Large intestine (tissue), 12 donors: ENCODE measurements at places on chromosomes 1 and 21.
A peak's percentile ranks its signal among the peaks of the same experiment; 100 is the strongest.

DNA sequence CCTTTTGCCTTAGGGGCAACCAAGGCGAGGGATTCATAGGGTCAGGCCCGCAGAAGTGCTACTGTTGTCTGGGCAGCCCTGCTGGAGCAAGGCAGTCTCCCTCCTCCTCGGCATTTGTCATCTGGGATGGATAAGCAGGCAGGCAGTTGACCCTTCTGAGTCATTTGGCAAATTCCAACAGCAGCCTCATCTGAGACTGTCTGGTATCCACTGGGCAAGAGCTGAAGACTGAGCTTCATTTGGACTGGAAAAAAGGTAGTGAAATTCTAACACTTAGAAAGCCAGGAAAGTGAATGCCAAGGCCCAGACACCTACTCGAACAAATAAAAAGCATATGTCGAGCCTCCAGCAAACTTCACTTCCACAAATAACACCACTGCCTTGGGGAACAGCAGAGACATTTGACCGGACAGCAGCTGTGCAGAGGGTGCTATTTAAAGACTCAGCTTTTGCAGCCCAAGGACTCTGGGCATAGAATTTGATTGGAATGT, 4.0 kb upstream of the ZBTB40 start:
- no peak for DNase-seq

- peak; percentile 55 for DNase-seq
These were observed 55.0 kb upstream of the SPATA6 start for GRCh38 chr1:48527051-48527450.

GRCh38 chr1:65994223-65994622, 201.5 kb downstream of the PDE4B start:
- DNase-seq: no peak

- DNase-seq: peak; percentile 86
These were observed 57.4 kb upstream of the ACOT11 start for GRCh38 chr1:54490361-54491248.

GRCh38 chr1:230392536-230392909, 33.6 kb downstream of the PGBD5 start:
- no peak for DNase-seq

DNA sequence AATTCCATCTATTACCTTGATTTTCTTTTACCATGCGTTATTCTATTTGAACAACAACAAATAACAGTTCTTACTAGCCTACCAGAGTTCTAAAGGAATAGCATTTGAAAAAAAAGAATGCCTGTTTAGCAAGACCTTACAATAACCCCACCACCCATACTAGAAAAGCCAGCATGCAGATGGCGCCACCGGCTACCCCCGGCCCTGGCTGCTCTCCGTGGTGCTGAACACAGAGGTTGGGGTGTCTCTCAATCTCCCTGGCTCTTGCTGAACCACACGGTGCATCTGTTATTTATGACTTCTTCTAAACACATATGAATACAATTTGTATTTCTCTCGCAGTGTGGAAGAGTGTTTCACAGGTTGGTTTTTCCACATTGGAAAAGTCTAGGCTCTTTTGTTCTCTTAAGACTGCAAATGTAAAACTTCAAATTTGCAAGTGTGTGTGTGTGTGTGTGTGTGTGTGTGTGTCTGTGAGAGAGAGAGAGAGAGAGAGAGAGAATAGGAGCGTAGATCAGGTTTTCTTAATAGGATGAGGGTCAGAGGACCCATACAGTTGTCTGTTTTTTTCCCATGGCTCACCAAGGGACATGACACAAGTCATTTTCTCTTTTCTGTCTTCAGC, 13.6 kb downstream of the GRIK3 start:
- DNase-seq: no peak

DNA sequence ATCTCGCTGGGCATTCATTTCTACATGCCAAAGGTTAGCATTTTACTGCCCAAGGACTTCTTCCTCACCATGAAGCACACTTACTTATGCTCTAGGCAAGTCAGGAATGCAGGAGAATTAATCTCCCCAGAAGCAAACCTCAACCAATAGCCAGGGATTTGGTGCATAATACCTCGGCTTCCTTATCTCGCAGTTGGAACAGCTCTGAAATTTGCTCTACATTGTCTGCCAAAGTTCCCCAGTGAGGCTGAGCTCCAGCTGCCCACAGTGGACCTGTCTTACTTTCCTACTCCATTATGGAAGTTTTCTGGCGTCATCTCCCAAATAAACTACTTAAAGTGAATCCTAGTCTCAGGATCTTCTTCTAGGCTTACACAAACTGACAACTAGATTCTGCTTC, 57.6 kb upstream of the PPM1J start:
- no peak for DNase-seq

DNA sequence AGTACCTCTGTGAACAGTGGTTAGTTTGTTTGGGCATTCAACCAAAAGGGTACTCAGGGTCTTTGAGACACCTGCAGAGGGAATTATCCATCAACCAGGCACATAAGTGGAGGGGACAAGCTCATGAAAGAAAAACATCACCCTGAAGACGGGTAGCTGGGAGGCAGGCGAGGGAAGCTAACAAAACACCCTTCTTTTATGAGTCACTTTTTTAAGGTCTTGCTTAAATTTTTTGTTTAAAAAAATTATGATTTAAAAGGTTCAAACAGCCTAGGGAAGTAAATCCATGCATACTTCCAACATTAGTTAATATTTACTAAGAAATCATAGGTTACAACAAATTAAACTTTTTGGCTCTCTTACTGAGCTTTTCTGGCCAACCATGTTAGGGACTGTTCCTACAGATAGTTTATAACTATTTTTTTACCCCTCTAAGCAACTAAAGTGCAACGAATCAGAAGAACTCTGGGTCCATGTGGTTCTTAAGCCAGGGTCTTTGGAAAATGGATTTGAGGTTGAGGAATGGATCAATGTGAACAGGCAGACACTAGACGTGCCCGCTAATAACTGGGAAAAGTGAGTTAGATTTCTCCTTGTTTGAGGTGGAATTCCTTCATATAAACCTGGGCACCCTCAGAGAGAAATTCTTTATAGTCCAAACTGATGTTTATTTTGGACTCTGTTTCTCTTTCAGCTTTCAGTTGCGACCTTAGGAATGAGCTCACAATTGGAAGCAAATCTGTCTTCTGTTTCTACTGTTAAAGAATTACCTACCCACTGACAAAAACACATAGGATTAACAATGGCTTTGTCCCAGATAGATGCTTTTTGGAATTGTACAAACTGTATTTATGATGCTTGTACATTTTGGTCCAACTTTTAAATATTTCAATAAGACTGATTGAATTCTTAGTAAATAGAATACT, 123.0 kb downstream of the LYPLAL1 start:
- DNase-seq: no peak

DNA sequence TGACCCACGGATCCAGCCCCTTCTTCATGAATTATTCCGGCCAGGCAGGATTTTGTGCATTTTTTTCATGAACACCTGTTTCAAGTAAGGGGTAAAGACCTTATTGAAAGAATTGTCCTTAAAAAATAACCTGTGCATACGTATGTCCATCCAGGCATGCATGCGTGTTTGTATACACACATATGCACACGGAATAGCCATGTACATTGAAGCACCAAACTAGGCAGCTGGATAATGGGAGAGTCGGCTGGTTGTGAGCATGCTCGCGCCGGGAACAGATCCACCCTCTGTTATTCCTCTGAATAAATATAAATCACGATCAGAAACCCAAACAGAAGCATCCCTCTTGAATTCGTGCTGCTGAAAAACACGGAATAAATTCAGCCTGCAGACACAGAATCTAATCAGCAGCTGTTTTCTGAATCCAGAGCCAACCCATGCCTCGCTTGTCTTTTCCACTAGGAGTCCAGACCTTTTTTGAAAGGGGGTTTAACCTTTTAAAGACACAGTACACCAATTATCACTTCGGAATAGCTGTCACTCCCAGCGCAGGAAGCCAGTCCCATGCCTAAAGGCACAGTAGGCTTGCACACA, at the start of gene HIVEP3:
Gene HIVEP3 (minus strand): TSS at position 473 of the 594 bp plus-strand sequence.
- no peak for DNase-seq

- no peak for DNase-seq
These were observed 13.1 kb upstream of the BCL9 start for GRCh38 chr1:147527941-147528936.

GRCh38 chr1:218741852-218742251, 396.7 kb downstream of the TGFB2 start:
- DNase-seq: no peak

GRCh38 chr1:95005584-95005983, 67.2 kb downstream of the ALG14 start:
- DNase-seq: no peak

- DNase-seq: no peak
These were observed 33.7 kb downstream of the TBX15 start for GRCh38 chr1:118954301-118954905.

GRCh38 chr1:168091720-168092550, 44.8 kb downstream of the GPR161 start:
- no peak for DNase-seq

DNA sequence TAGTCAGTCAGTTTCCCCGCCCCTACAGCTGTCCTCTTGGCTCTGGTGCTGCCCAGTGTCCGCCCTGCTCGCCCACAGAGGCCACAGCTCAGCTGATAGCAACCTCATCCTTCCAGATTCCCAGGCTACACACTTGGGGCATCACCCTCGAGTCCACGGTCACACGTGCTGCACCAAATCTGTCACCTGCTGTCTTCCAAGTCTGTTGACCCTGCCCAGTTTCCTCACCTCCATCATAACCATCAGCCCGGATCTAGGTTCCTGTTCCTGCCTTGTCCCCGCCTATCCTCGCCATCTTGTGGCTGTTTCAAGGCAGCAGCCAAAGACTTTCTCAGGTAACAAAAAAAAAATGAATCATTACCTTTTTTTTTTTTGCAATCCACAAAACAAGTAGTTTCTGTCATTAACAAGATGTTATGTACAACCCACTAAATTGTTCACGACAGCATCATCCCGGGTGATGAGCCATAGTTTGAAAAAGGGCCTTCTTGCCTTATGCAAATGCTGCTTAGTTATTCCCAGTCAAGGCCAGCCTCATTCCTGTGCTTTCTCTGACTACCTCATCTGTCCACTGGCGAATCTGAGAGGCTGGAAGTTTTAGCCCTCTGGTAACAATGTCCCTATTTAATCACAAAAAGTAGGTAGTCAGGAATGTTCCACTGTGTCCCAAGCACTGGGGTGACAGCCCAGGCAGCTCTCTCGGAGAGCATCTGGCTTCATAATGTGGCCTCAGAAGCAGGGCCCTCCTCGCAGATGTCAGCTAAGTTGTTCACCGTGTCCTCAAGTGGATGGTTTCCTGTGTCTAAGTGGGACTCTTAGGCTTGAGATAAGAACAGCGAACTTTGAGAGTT, 4.9 kb upstream of the MIIP start:
- no peak for DNase-seq

DNA sequence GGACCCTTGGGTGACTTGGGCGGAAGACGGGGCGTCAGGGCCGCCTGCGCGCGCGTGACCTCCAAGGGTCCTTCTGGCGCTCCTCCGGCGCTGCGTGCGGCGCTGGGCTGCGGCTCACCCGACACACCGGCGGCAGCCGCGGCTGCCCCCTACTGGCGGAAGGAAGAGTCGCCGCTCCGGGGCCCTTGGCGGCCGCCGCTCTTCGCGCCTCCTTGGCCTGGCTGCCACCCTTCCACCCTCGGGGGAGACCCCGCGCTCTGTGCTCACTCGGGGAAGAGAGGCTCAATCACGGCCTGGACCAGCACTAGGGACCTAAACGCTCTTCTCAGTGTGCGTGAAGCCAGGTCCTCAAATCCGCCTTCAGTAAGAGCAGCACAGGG, 89.7 kb downstream of the DMRTA2 start:
- peak; percentile 39 for DNase-seq

DNA sequence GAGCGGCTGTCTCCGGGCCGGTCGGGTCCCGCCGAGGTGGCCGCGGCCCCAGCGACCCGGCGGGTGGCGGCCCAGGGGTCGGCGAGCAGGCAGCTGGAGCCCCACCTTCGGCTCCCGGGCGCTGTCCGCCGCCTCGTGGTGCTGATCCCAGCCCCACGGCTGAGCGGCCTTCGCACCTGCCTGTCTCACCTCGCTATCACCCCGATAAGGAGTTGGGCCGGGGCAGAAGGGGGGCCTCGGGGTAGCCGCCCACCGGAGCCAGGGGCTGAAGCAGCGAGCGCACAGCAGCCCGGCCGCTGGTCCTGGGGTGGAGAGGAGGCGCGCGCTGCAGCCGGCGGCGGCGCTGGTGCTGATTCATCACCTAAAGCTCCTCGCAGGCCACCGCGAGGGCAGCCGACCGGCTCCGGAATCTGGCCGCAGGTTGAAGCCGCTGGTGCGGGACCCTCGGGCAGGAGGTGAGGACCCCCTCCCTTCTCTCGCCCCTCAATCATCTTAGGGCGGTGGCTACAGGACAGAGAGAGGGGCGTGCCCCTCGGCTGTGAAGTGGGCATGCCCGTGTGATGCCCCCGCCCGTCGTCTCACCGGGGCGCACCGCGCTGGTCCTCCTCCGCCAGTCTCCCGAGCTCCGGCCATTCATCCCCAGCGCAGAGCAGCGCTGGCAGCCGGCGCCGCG, 575 bp downstream of the TRIM67 start:
- DNase-seq: peak; percentile 67

- DNase-seq: no peak
These were observed 54.6 kb upstream of the SYT14 start for GRCh38 chr1:209883341-209883971.

- DNase-seq: no peak
These were observed 17.8 kb upstream of the FAM131C start for GRCh38 chr1:16091296-16091695.

GRCh38 chr1:31828926-31829690, 13.3 kb upstream of the SPOCD1 start:
- DNase-seq: no peak

- peak; percentile 16 for DNase-seq
These were observed 110.6 kb downstream of the HS2ST1 start for GRCh38 chr1:87024936-87025540.

DNA sequence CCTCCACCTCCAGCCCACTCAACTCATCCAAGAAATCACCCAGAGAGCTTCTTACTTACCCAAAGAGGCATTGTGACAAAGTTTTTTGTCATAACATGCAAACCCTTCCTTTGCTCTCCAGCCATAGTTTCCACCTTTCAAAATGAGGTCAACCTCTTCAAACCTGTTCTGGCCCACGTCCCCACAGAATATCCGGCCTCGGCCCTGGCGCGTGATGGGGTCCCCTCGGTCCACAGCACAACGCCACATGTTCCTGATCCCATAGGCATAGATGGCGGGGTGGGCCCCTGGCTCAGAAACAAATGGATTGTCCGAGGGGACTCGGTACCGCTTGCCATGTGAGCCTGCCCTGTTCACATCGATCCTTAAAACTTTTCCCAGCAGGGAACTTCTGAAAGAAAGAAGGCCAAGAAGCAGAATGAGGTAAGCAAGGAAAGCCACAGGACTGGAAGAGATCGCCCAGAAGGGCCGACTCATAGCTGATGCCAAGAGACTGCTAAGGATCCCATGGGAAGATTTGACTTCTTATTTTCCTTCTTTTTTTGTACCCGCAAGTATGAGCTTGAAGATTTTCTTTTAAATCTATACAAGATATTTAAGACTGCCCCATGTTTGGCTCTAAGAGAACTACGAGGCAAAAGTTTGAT, 7.8 kb downstream of the HHIPL2 start:
- no peak for DNase-seq

- DNase-seq: no peak
These were observed 59.1 kb upstream of the SIM2 start for GRCh38 chr21:36639769-36640168.

DNA sequence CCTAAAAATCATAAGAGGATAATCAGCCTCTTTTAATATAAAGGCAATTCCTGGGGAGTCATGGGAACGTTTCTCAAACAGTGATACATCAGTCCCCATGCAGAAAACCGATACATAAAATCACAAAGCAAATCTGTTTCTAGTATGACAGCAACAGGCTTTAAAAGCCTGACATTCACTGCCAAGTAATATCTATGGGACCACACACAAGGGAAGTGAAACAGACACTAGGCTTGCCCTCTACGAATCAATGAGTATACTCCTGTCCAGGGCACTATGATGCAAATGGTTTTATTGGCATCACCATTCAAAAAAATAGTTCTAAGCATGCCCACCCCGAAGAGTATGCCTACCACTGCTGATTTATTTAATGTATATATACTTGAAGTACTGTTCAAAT, 54.4 kb downstream of the TIAM1 start:
- DNase-seq: no peak
